Small intestine (tissue), 16 donors: ENCODE measurements at places on chromosomes 5 and 9. TPM values are rescaled to one million over a fixed set of nuclear protein-coding genes. Genes with fewer than 3 reads are reported as not detected.

DNA sequence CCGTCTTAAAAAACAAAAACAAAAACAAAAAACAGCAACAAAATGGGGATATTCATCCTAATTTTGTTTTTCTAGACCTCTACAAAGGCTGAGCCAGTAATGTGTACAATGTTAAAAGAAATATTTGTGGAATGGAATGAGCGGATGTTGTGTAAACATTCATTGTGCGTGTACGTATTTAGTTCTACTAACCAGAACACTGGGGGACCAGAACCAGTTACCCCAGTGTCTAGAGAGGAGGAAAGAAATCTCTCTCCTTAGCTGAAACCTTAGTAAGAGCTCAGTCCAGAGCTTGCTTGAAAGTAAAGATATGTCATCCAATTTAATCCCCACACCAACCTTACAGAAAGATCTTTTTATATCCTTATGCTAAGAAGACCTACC lies 106.7 kb upstream of the CPEB4 start:
- DNase-seq = no peak

Gene SRP19
- polyA plus RNA-seq = 56.3 TPM

Gene MYO10
- 36.5 TPM for polyA plus RNA-seq

- no peak for DNase-seq
These were observed 26.4 kb upstream of the NTNG2 start for GRCh38 chr9:132135456-132135855.

DNA sequence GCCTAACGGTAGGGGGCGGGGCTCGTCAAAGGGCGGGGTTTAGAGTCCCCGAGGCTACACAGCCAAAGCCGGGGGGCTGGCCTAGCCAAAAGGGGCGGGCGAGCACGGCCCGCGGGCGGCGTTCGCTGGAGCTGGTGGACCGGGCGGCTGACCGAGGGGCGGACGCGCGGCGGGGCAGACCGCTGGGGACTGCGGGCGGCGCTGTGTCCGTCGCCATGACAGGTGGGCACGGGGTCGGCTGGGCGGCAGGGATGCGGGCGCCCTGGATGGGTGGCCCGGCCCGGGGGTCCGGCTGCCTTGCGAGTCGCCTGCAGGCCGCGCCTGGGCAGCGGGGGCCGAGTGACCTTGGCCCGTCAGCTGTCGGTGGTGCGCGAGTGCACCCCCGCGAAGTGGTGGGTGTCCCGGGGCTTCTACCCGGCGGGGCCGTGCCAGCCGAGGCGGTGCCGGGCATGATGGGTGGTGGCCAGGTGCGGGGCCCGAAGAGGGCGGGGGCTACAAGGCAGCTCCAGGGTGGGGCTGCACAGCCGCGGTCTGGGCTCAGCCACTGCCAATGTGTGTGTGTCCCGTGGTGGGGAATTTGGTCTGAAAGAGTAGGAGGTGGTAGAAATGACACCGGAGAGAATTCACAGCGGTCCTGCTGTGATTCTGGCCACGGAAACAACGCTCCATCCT lies at the start of gene CARD19:
Gene CARD19 (plus strand): TSS at position 87 of the 672 bp plus-strand sequence. CDS start 129 bp downstream, at position 216.
- peak; percentile 61 for DNase-seq

- DNase-seq = no peak
These were observed 302.4 kb downstream of the NR3C1 start for GRCh38 chr5:143101121-143101520.

Gene UNC13B
- 23.6 TPM for polyA plus RNA-seq

Gene DMRT3
- not detected for polyA plus RNA-seq

DNA sequence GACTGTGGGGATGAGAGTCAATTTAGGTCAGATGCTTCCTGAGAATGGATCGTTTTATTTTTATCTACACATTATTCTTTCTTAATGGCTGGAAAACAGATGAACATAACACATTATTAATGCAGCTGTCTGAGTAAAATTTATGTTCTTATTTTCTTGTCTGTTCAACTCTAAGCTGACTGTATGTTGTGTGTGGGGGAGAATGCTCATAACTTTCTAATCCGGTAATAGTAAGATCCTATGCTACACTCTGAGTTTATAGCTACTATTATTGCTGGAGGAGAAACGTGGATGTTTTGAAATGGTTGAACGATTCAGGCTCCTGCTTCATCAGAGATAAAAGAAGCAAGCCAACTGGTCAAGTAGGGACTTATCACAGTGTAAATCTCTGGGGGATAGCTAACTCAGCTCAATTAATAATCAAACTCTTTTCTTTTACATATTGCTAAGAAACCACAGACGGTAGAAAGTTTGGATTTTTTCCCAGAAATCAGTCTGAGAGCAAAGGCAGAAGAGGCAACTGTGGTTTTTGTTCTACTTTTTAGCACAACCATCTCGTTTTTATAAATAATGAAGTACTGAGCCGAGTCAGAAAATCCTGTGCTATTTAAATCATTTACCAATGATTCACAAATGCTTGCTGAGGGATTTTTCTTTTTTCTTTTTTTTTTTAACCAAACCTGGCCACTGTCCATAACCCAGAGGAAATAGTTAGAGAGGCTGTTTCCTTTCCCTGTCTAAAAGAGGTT lies 265.0 kb upstream of the FAM174A start:
- DNase-seq = no peak

Gene C8G
- polyA plus RNA-seq = 13.6 TPM

Gene ZNF462
- 0.54 TPM for polyA plus RNA-seq

Gene MTREX
- polyA plus RNA-seq = 26.5 TPM

Gene PCDHA9
- polyA plus RNA-seq = 0.06 TPM

Gene NEUROG1
- polyA plus RNA-seq = not detected

DNA sequence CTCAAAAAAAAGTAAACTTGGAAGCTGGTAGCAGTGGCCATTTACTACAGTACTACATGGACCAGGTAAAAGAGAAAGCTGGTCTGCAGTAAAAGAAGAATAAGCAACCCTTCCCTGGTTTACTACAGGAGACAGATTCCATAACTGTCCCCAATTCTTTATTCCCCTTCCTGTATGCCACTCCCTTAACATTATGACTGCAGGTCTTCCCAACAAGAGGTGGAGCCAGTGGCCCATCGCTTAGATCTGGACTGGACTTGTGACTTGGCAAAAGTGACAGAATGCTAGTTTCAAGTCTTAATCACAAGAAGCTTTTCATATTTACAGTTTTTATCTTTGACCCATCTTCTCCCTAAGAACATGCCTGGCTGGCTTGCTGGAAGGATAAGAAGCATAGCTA lies 42.6 kb upstream of the SLC12A2 start:
- DNase-seq = no peak

DNA sequence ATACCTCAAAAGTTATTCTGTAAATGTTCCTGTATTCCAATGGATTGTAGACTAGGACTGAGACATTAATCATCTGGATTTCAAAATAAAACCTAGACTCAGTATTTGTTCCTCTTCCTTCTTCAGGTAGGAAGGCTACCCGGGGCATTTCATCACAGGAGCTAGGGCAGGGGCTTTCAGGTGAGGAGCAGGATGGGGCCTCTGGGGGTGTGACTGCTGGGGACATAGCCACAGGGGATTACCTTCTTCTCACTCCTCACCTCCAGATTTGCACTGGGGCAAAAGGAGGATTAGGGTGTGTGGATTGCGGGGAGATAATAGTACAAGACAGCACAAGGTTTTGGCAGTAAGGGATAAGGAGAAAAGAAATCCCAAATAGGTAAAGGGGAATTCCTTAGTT lies 37.9 kb upstream of the SRP19 start:
- no peak for DNase-seq

Gene OCLN
- 16.2 TPM for polyA plus RNA-seq

Gene ASPN
- polyA plus RNA-seq = 8.9 TPM

DNA sequence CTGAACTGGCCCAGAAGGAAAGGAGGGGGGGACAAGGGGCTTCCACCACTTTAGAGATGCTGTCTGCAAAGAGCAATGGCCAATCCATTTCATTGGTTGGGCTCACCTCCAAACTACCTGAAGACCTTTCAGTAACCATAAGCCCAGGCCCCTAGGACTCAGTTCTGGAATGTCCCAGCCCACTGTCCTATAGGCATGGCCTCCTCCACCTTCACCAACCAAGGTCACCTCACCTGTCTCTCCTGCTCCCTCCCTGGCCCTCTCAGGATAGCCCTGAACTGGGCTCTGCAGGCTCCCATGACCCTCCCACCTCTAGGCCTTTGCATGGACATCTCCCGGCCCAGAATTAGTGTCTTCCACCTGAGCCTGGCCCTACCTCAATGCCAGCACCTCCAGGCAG lies 22.4 kb downstream of the S1PR3 start:
- DNase-seq = no peak

DNA sequence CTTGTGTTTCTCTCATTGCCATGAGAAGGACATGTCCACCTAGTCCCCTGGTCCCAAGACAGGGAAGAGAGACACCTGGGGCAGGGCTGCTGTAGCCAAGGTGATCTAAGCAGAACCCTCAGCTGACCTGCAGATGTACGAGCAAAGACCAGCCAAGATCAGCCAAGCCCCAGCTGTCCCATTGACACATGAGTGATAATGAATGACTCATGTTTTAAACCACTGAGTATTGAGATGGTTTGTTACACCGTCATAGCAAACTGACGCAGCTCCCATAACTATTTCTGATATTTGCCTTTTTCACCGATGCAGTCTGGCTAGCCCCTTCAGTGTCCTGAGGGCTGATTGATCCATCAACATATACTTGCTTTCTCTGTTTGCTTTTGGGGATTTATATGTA lies 6.7 kb downstream of the OR1K1 start:
- DNase-seq = no peak
